ENCODE measurements at places on chromosomes 16 and 17.

DNA sequence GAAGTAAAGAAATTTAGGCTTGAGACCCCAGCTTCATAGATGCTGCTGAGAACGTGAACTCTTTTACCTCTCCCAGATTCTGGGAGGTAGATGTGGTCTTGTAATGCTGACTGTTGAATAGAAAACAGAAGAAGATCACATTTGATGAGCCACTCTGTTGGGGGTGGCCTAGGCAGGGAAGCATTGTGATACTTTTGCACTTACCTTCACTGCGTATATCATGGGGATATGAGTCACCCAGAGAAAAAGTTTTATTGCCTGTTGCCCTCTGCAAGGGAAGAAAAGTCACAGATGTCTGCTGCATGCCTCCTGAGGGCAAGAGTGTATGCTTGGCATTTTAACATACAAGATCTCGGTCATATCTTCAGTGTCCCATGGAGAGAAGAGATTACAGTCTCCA, 365.4 kb downstream of the SNX29 start:
- DNase-seq, result no peak

DNA sequence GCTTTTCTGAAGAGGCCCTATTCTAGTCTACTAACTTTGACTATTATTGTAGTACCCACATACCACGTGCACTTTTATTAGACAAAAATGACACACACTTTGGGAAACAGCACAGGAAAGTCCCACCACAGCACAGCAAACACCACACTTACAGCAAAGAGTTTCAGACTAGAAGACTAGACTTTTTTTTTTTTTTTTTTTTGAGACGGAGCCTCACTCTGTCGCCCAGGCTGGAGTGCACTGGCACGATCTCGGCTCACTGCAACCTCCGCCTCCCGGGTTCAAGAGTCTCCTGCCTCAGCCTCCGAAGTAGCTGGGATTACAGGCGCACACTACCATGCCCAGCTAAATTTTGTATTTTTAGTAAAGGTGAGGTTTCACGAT, 20.1 kb downstream of the YWHAE start:
- no peak for DNase-seq

- no peak for DNase-seq
Observed at GRCh38 chr16:84898447-84898846, 78.7 kb downstream of the CRISPLD2 start.

GRCh38 chr17:27554152-27554551, 76.8 kb upstream of the LGALS9 start:
- no peak for DNase-seq

DNA sequence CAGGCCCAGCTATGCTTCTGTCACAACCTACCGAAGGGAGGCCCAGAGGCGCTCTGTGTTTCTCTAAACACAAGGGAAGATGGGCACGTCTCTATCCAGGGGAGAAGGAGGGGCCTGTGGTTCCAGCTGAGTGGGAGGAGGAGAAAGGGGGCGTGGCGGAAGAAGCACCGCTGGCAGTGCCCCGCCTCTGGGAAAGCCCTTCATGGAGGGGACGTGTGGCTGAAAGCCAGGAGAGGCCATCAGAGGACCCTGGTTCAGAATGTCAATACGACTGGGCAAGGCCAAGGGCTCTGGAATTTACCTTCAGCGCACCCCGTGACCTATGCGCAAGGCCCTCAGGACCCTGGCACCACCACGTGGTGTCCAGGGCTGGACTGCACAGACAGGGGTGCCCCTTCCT, 12.3 kb upstream of the SLC38A8 start:
- no peak for DNase-seq

DNA sequence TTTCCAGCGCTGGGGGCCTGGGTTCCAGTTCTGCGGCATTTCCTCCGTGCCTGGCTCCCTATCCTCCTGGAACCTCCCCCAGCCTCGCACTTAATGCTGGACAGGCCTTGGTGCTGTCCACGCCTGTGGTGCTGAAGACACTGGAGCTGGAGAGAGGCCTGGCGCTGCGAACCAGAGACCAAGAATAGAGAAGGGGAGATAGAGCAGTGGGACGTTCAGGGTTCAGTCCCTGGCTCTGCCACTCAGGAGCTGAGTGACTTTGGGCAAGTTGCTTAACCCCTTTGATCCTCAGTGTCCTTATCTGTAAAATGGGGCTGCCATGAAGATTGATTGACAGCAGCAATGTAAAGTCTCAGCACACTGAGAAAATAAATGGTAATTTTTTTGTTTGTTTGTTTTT, 11.9 kb downstream of the SBK1 start:
- DNase-seq, result no peak

DNA sequence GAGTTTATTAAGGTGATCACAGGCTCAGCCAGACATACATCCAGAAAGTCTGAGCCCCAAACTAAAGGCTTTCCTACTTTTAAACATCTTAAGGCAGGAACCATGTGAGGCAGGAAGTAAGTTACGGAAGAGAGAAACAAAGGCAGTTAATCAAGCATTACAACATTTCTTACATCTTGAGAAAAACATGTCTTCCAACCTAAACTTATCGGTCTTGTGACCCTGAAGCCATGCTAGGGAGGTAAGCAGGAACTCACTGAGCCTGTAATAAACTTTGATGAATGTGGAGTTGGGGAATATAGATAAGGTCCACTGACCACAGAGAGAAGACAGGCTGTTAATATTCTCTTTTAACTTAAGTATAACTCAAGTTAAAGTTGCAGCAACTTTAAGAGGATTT, 3.5 kb upstream of the ACSM3 start:
- no peak for DNase-seq

- no peak for DNase-seq
Observed at GRCh38 chr16:19997264-19997663, 76.4 kb downstream of the GPR139 start.

GRCh38 chr17:41633556-41634199, 9.3 kb upstream of the KRT17 start:
- no peak for DNase-seq

DNA sequence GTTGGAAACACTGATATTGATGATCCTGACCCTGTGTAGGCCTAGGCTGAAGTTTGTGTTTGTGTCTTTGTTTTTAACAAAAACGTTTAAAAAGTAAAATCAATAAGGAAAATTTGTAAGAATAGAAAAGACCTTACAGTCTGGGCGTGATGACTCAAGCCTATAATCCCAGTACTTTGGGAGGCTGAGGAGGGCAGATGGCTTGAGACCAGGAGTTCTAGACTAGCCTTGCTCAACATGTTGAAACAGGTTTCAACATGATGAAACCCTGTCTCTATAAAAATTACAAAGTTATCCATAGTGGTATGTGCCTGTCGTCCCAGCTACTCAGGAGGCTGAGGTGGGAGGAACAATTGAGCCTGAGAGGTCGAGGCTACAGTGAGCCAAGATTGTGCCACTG, 18.3 kb upstream of the TOM1L1 start:
- DNase-seq, result no peak

GRCh38 chr17:74449306-74449705, 17.1 kb upstream of the CD300A start:
- DNase-seq, result no peak

- DNase-seq, result no peak
Observed at GRCh38 chr17:34254651-34255380, at the start of gene CCL2. Gene CCL2, plus strand, starts transcription at chr17:34255285. Its CDS starts 65 bp downstream, at chr17:34255350.

DNA sequence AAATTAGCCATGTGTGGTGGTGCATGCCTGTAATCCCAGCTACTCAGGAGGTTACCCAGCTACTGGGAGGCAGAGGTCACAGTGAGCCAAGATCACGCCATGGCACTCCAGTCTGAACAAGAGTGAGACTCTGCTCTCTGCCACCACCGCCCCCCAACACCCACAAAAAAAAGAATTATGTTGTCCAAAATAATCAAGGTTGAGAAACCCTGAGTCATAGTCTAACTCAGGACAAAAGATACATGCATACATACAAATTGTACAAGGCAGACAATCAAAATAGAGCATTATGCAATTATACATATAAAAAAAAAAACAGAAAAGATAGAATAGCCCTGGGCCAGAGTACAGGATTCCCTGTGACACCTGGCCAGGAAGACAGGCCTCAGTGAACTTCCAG, 6.6 kb upstream of the KPNB1 start:
- DNase-seq, result no peak

- no peak for DNase-seq
Observed at GRCh38 chr16:78553268-78554039, 454.0 kb downstream of the WWOX start.

- no peak for DNase-seq
Observed at GRCh38 chr17:72393553-72393952, 272.7 kb downstream of the SOX9 start.

GRCh38 chr16:26727848-26728247, 338.9 kb upstream of the C16orf82 start:
- no peak for DNase-seq

GRCh38 chr16:30723725-30724355, 24.4 kb upstream of the PHKG2 start:
- DNase-seq, result no peak

DNA sequence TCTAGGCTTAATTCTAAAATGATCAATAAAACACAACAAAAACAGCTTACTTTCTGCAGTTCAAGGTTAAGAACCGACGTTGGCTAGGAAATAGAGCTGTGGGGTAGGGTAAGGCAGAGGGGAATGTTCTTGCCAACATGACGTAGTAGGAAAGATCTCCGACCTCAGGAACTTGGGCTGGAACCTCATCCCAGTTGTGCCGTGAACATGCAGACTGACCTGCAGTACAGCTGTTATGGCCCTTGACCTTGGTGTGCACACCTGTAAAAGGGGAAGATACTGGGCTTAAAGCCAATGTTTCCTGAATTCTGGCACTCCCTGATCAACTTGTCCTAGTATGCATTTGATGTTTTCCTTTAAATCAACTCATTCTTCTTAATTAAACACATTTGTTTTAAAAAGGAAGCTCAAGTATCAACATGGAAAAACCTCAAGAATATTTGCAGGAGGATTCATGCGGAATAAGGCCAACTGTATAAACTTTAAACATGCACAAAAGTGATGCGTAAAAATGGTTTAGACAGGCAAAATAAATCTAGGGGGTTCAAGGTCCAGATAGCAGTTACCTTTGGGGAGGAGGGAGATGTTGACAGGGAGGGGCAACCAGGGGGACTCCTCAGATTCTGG, 14.2 kb upstream of the SLC6A2 start:
- no peak for DNase-seq

Measured in activated T-cell treated with anti-CD3 and anti-CD28 coated beads for 1 hour (primary cell).